ENCODE measurements at places on chromosomes 5 and 9.
A peak's percentile ranks its signal among the peaks of the same experiment; 100 is the strongest.

DNA sequence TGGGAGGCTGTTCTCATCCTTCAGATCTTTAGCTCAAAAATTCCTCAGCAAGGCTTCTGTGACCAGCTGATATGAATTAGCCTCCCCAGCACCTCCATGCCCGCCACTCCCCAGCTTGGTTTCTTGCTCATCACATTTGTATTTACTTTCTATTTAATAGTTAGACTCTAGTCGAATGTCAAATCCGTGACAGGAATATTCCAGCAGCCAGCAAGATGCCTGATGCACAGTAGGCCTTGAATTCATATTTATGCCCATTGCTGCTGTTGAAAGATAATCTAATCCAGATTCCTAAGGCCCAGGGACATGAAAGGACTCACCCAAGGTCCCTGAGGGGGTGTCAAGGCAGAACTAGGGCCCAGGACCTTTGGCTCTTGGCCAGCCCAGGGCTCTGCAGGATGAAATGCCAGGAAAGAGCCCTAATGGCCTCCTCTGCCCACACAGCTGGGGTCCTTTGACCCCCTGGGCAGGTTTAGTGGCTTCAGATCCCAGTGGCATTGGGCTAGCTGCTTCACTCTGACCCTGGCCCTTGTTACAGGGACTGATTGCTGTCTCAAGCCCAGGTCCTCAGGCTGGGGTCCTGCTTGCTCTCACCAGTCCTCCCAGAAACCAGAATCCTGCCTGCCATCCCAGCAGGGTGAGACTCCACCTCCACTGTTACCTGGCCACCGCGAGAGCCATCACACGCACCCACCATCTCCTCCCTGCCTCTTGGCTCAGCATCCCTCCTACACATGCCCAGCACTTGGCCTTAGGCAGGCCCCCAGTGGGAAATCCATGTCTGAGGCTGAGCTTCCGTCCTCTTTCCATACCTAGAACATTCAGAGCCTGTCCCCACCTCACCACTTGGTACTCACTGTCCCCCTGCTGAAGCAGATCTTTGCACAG lies 7.3 kb downstream of the CSF1R start:
- peak; percentile 32 for DNase-seq

DNA sequence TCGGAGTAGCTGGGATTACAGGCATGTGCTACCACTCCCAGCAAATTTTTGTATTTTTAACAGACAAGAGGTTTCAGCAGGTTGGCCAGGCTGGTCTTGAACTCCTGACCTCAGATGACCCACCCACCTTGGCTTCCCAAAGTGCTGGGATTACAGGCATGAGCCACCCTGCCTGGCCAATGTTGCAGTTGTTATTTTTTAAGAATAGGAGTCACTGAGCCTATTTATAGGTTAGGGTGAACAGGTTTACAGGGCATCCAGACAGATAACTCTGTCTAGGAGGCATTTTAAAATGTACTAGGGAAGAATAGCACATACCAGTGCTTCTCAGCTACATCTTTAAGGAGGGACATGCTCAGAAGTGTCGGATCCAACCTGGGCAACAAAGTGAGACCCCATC lies 60.1 kb upstream of the BNC2 start:
- DNase-seq, result no peak

GRCh38 chr9:112890106-112891081 lies at the start of gene SLC46A2:
Gene SLC46A2 (minus strand): TSS chr9:112890876. CDS start chr9:112890681, 195 bp downstream.
- peak; percentile 75 for DNase-seq

DNA sequence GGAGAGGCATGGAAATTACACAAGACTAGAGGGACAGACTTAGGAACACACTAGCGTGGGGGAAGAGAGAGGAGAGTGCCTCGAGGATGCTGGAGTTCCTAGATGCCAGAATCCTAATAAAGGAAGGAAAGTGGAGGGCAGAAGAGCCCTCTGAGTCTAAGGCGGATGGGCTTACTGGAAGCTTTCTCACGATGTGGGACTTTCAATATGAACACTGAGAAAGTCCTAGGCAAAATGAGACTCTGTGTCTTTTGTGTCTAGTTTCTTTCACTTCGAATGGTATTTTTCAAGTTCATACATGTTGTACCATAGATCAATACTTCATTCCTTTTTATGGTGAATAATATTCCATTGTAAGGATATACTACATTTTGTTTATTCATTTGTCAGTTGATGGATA lies 239.4 kb downstream of the NSG2 start:
- DNase-seq, result no peak

DNA sequence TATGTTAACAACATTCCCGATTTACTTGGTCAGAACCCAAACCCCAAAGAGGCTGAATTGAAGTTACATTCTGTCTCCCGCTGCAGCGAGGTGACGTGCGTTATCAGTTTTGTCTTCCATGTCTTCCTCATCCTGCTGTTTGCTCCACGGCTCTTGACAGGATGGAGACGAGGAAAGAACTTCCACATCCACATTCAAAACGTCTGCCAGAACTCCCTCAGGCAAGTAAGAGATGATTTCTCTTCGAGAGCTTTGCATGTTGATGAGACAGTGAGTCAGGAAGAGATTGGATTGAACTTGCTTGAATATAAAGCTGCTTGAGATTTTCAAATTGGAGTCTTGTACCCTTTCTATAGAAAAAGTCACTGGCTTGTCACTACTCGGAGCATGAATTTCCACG lies 242.6 kb downstream of the AUH start:
- peak; percentile 84 for DNase-seq

GRCh38 chr9:110179734-110180133 lies 28.2 kb downstream of the C9orf152 start:
- no peak for DNase-seq

- DNase-seq, result no peak
Observed at GRCh38 chr9:38416461-38416860, 7.8 kb downstream of the IGFBPL1 start.

- no peak for DNase-seq
Observed at GRCh38 chr9:97059626-97060025, 20.7 kb upstream of the CTSV start.

- no peak for DNase-seq
Observed at GRCh38 chr9:121921444-121921843, 171.7 kb downstream of the TTLL11 start.

GRCh38 chr5:72598401-72599064 lies 91.3 kb upstream of the ZNF366 start:
- peak; percentile 61 for DNase-seq

DNA sequence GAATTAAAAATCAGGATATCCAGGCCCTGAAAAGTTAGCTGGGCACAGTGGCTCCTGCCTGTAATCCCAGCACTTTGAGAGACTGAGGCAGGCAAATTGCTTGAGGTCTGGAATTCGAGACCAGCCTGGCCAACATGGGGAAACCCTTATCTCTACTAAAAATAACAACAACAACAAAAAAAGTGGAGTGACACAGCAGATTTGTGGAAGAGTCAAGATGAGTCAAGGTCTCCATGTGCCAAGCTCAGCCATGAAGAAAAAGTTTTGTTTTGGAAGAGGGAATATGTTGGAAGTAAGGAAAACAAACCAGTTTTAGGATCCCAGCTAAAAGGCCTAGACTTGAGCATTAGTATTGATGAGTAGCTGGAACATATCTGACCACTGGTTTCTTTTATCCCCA lies 14.7 kb downstream of the LRRC70 start:
- no peak for DNase-seq

- DNase-seq, result no peak
Observed at GRCh38 chr9:137025517-137025966, 2.5 kb downstream of the ABCA2 start.

DNA sequence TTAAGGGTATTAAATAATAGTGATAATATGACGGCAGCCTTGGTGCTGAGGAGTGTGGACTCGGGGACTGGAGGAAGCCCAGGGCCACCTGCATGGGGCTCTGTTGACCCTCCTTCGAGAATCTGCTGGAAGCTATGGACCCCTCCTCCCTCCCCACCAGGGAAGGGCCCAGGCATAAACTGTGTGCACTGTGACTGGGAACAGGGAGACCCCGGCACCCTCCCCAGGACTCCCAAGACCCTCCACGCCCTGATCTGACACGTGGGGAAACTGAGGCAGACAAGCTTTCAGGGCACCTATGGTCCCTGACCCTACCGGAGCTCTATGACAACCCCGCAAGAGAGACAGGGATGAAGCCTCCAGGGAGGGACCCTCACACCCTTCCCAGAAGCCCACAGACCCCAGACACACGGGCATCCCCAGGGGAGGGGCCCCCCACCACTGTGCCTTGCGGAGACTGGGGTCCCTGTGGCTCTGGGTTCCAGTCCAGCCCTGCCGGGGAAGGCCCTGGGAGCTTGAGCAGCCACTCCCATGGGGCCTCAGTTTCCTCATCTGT lies 6.5 kb upstream of the EGFL7 start:
- no peak for DNase-seq

DNA sequence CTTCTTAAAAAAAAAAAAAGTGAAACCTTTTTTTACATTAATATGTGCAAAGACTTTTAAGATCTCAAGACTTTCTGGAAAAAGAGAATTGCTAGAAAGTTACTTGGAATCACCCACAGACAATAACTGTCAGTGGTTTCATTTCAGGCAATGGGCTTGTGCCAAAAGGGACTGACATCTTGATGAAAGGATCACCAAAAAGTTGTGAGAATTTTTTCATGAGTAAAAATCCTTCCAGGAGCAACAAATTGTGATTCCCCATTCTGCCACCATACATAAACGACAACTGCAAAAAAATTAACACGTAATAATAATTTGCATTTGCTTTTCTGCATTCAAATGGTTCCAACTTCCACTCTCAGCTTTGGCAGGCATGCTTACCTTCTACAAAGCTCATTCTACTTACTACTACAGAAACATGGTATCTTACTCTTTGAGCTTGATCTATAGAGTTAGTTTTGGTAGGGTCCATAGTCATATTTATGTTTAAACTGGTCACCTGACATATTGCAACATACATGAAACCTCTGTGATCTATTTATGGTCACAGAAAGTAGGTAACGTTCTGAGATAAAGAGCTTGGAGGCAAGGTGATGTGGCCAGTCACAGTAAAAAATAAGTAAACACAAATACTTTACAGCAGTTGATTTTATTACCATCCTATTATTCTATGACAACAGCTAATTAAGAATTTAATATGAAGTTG lies 3.0 kb downstream of the NREP start:
- DNase-seq, result no peak

- DNase-seq, result no peak
Observed at GRCh38 chr5:133797167-133797566, 171.3 kb downstream of the C5orf15 start.

DNA sequence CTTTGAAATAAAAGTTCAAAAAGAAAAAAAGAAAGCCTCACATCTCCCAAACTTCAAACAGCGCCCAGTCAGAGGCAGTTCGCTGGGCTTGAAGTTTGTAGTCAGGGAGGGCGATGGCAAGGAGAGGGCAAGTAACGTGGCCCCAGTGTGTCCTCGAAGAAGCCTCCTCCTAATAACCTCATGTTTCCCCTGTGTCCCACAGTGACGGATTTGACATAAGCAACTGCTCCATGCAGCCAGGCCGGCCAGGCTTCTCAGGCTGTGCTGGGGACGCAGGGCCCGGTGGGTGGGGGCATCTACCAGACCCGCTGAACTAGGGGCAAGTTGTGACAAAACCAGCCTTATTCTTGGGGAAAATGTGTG lies 172.2 kb downstream of the ERCC6L2 start:
- no peak for DNase-seq

DNA sequence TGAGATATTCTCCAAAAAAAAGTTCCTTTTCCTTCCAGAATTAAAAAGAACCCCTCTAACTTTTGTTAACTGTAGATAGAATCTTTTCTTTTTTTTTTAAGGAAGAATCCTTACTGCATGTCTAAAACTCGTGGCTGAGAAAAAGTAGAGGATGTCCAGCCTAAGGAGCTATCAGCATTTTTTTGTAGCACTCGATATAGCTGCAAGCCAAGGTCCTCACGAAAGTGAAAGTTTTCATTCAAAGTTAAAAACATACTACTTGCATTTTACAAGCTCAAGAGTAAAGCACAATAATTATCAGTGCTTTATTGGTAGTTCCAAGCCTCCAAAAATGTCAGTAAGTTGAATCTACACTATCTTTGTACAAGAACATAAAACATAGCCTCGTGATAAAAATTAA lies 28.7 kb upstream of the ZSWIM6 start:
- DNase-seq, result no peak

DNA sequence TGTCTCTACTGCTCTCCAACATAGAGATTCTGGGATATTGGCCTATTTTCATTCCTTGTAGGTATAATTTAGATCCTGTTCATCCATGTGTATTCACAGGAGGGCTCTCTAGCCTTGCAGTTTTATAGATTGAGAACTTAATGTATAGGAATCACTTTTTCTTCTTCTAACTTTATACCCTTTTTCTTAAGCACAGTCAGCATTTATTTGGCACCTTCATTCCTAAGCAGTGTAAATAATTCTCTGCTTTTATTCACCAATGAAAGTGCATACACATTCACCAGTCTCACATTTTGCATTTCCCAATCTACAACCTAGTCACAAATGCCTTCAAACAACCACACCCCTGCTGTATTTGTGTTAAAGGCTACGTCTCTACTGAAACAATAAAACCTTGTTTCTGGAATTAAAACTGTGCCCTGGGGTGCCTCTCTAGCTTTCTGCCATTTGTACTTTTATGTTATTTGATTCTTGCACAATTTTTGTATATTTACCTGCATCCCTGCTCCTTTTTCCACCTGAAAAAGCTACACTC lies 49.3 kb downstream of the NREP start:
- DNase-seq, result no peak

DNA sequence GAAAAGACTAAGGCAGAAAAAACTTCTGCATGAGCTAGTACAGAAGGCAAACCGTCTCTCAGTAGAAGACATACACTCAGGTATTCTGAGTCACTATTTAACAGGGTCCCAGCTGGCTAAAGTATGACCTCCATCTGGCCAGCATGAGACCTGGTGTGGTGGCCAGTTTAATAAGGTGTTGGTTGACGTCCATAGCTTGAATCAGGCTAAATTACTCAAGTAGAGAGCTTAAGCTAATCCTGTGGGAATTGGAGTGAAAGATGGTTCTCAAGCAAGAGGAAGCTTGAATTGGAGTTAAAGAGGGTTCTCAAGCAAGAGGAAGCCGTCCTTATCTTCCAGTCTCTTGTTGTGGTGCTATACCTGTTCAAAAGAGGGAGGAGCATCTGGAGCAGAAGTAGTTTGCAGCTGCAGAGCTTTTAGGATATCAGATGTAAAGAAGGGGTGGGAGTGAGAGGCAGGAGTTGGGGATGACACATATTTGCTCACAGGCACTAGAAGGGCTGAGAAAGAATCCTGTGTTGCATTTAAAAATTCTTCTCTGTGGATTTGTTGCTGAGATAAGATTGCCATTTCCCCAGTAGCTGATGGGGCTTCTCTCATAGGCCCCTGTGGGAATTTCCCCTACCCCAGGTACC lies 136.1 kb upstream of the RUSC2 start:
- peak; percentile 52 for DNase-seq

- DNase-seq, result no peak
Observed at GRCh38 chr5:76365561-76365960, 37.5 kb upstream of the IQGAP2 start.

- DNase-seq, result peak; percentile 81
Observed at GRCh38 chr9:121741228-121741918, 89.9 kb downstream of the DAB2IP start.

- DNase-seq, result no peak
Observed at GRCh38 chr9:114799925-114800324, 5.9 kb downstream of the TNFSF15 start.

- DNase-seq, result no peak
Observed at GRCh38 chr5:172150514-172151425, 37.3 kb downstream of the STK10 start.

GRCh38 chr5:84585218-84585617 lies 200.5 kb upstream of the EDIL3 start:
- DNase-seq, result no peak

Data from islet precursor cell (in vitro differentiated cells).